ENCODE measurements at places on chromosomes 2 and 18.

- no peak for DNase-seq
Measured at GRCh38 chr2:230541934-230542380, 126.0 kb downstream of the SP100 start.

DNA sequence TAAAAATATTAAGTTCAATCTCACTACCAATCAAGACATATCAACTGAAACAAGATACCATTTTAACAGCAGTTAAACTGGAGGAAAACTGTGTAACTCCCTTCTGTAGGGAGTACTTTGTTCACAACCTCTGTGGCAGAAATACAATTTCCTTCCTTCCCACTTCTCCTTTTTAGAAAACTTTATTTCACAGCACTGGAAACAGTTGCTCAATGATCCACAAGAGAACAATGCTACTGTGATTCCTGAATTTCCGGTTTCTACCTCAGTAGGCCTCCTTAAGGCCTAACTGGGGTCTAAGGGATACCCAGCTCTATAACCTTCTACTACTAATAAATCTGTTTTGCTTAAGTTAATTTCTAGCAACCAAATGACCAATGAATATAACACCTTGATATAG lies 14.1 kb downstream of the TLK1 start:
- DNase-seq: no peak

DNA sequence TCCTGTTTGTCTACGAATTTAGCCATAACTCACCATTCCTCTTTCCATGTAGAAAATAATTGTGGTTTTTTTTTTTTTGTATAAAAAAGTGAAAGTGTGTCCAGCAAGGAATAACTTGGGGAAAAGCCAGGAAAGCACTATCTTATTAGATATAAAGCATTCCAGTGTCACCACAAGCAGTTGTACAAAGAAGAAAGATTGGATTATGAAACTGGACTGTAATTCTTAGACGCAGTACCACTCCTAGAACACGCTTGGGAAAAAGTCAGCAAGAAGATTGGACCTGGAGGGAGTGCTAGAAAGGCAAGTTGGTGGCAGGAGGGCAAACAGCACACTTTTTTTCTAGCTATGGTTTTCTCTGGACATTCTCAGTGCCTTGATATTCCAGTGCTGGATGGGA lies 186.7 kb downstream of the PARD3B start:
- no peak for DNase-seq

DNA sequence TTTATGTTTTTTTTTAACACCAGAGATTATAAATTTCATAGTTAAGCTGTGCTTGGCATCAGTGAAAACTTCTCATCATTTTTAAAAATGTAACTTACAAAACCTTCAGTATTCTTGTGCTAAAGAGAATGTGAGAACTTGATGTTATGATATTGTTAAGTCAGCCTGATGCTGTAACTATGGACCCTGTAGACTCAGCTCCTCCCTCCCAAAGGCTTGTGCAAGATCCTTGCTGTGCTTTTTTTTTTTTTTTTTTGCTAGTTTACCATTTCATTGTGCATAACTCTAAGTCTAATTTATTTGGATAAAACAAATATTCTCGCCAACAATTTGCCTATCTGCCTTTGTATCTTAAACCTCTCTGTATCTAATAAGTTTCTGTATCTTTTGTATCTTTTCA lies 12.9 kb upstream of the TFPI start:
- DNase-seq: no peak

GRCh38 chr2:66455490-66455889 lies 20.6 kb downstream of the MEIS1 start:
- no peak for DNase-seq

- DNase-seq: no peak
Measured at GRCh38 chr2:34656632-34657031, 1057.5 kb upstream of the FAM98A start.

Measured in stimulated activated CD4-positive, alpha-beta T cell treated with anti-CD3 and anti-CD28 coated beads, Interleukin-12 subunit alpha, Interleukin-12 subunit beta, amount 100 ng/mL, for 4 hours (primary cell).